Stimulated activated CD4-positive, alpha-beta T cell treated with anti-CD3 and anti-CD28 coated beads, TNF-alpha, amount 100 ng/mL, for 4 hours (primary cell): ENCODE measurements at places on chromosomes 3 and 15.
A peak's percentile ranks its signal among the peaks of the same experiment; 100 is the strongest.

DNA sequence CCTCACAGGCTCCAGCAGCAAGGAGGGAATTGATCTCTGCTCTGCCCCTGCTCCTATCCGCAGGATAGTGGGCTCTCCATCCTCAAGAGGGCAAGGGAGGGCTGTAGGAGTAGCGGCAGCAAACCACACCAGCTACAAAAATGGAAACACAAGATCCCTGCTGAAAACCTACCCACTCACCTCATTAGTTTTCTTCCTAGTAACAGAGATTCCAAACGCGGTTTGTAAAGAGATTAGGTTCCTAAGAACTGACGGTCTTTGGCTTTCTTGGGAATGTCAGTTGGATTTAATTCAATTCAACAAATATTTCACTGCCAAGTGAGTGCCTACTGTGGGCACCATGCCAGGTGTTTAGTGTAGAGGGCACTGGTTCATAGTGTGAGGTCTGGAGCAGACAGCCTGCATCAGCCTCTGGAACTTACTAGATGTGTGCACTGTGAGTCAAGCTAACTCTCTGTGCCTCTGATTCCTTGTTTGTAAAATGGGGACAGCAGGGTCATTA is 84.7 kb downstream of the MRPL46 start:
- no peak for DNase-seq

DNA sequence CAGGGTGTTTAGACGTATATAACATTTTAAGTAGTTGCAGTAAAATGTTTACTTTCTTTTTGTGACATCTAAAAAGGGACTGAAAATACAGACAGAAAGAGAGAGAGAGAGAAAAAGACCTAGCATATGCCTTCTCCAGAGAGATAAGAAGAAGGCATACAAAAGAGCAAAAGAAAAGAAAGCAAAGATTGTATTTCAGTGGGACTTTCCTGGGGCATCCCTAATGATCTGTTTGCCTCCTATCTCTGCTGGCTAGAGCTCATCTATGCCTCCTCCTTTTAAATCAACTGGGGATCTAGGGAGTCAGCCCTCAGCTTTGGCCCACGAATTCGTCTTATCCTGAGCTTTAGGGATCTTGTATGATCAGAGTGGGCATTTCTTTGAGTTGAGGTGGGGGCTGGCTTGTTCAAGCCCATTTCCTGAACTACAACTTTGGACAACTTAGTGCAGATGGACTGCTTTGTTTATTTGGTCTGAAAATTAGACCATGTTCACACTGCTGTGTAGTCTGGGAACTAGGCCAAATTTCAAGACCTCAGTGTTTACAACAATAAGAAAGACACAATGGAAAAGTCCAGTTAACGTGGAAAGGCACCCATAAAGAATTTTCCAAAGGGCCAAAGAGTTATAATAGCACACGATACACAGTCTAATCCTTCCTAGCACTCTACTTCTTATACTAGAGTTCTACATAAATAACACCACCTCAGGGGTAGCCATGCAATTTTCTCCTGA is 61.0 kb downstream of the ATP8B4 start:
- no peak for DNase-seq

- no peak for DNase-seq
Observed at GRCh38 chr3:183013856-183014255, 33.5 kb upstream of the DCUN1D1 start.

- no peak for DNase-seq
Observed at GRCh38 chr3:172115787-172116186, 76.4 kb downstream of the FNDC3B start.

- DNase-seq, result no peak
Observed at GRCh38 chr15:51094606-51095569, at the start of gene TNFAIP8L3. Gene TNFAIP8L3, minus strand, starts transcription at chr15:51094906. Its CDS starts 311 bp downstream, at chr15:51094595.

- DNase-seq, result no peak
Observed at GRCh38 chr15:74010929-74011540, 16.5 kb downstream of the PML start.

GRCh38 chr3:122263974-122264588 is 61.0 kb upstream of the CSTA start:
- DNase-seq, result no peak

DNA sequence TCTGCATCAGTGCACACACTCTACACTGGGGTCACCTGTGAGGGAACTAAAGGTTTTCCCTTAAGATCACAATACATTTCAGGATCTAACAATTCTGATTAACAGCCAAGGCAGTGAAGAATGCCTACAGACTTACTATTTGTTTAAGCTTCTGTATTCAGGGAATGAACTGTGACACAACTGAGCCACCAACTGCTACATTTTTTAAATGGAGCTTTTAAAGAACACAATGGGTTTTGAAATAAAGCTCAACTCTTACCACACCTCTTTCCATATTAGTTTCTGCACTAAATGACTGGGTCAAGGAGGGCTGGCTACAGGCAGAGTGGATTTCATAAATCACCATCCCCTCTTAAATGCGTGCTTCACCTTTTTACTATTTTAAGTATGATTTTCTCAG is 100.2 kb downstream of the TMCC1 start:
- DNase-seq, result no peak

DNA sequence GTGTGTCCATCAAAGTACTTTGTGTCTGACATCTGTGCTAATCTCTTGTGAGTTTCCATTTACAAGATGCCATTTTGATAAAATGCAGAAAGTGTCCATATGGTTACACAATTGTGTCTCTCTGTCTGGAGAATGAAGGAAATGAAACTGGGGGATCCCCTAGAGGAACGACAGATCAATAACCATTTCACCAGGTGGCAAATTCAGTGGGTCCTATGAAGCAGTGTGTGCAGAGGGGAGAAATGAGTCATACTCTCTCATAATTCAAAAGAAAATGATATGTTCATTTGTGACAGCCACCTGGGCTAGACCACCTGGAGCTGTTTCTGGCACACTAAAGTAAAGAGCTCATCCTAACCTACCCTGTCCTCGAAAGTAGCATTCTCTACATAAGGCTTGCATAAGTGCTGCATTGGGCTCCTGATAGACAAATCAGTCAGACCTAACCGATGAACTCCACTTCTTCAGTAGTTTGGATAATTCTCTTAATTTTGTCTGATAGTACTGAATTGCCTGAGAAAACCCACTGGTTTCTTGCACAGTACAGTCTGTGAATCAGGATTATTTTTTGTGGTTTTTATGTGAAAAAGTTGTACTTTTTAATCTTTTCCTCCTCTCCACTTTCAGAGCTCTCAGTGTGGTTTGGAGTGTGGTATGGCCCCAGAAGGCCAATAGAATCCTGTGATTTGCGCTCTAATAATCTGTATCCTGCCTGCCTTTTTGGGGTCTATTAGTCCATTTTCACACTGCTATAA is 10.3 kb upstream of the CD47 start:
- DNase-seq, result no peak

- no peak for DNase-seq
Observed at GRCh38 chr15:92705764-92706163, 50.2 kb upstream of the FAM174B start.

DNA sequence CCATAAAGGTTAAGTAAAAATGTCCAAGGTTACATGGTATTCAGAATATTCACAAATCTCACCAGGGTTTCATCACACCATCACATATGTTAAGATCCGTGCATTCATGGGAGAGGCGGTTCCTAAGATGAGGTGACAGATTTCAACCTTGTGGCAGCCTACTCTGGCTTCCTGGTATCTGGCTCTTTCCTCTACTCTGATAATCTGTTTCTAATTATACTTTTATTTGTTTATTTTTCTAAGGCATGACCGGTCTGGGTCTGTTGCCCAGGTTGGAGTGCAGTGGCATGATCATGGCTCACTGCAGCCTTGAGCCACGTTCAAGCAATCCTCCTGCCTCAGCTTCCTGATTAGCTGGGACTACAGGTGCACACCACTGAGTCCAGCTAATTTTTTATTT is 34.4 kb downstream of the RAF1 start:
- no peak for DNase-seq

DNA sequence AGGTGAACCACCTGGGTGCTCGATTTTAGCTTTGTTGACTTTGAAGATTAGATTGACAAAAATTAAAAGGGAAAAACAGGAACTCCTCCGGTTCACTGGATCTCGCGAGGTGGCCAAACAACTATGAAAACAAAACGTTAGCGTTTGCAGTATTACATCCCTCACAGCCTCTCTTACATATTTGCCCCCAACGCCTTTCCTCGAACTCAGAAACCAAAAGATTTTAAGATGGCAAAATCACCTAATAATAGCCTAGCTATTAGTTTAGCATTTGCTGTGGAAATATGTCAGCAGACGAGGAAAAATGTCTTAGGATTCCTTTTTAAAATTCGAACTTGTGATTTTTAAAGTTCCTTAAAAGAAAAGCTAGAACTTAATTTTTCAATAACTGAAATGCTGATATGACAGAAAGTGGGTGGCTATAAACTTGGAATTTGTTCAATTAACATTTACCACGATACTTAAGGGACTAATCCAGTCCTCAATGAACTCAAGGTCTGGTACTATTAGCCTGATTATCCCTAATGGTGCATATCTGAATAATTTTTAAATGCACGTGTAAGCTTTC is 491 bp upstream of the SENP7 start:
- DNase-seq, result no peak

DNA sequence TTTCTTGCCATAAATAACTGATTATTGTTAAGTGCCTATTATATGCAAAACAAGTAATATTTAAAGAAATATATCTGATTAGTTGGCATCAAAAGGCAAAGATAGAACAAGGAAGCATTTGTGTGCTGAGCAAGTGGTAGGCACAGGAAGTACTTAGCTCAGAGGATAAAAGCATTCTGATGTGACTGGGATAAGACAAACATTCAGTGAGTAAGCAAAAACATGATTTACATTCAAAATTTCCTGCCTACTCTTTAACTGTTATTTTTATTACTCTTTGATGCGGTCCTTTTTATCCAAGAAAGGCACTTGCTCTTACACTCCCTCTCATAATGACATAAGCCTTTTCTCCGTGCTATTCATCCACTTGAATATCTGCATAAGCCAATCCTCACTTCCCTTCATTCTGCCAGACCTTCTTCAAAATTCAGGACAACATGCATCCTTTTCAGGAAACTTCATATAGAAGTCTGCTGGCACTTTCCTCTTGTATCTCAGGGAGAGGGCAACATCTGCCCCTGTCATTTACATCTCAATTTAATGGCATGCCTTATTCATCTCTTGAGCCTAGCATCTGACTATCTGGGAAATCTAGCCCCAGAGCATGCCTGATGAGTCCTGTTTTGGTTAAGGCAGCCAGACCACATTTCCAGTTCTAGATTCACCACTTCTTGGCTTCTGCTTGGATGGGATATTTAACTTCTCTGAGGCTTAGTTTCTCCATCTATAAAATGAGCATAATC is 478.2 kb upstream of the ROBO2 start:
- no peak for DNase-seq

GRCh38 chr3:44477312-44478030 is at the start of gene ZNF445:
Gene ZNF445, minus strand, starts transcription at chr3:44477670. Its CDS starts 22,121 bp downstream, at chr3:44455549.
- DNase-seq, result peak; percentile 55

GRCh38 chr3:155248531-155249187 is 44.8 kb downstream of the STRIT1 start:
- DNase-seq, result no peak

- no peak for DNase-seq
Observed at GRCh38 chr3:116425126-116425525, 20.2 kb downstream of the LSAMP start.

DNA sequence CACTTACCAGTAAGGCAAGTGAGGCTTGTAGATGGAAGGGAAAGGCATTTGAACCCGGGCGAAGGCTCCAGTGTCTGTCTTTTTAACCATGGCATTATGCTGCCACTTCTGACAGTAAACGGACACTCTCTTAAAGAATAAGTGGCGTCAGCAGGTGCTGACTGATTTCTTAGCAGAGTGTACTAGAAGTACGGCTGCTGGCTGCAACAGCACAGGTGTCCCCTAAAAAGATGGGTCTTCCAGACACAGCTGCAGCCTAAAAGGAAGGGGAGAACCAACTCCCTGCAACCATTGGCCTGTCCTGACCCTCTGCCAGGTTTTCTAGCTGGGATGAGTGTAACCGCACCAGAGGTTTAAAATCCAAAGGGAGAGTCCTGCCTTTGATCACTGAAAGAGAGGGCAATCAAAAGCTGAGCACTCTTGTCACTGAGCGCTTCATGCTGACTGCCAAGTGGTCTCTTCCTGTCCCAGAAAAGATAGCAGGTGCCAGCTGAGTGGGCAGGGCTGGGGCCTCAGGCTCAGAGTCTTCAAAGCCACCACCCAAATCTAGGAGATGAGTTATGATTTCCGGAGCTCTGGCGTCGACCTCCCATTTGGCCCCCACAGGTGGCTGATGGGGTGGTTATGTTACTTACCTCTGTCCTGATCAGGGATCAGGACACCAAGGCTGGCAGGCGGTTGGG is 255.8 kb downstream of the SLCO3A1 start:
- no peak for DNase-seq

GRCh38 chr3:111802163-111802625 is 56.9 kb upstream of the PHLDB2 start:
- DNase-seq, result no peak

DNA sequence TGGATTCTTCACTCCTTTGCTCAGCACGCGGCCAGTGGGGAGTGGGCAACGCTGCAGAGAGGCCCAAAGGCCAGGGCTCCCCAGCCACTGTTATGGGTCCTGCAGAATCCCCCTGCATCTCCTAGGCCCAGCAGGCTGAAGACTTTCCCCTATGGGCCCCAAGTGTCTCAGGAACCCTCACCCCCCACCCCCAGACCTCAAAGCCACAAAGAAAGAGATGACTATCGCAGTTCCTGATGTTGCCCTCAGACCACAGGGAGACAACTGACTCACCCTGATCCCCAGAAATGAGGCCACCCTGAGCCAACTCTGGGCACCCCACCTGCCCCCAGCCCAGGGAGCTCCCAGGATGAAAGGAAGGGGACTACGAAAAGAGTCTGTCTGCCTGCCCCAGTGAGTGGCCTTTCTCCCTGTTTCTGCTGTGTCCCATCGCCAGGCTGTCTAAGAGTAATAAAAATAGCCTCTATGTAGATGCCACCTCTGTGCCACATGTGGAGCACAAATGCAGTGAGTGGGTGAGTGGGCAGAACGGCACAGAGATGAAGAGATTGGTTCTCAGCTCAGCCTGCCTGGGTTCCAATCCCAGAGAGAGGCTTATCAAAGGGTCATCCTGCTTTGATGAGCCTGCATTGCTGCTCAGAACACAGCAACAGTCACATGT is 283.0 kb downstream of the UACA start:
- DNase-seq, result no peak

DNA sequence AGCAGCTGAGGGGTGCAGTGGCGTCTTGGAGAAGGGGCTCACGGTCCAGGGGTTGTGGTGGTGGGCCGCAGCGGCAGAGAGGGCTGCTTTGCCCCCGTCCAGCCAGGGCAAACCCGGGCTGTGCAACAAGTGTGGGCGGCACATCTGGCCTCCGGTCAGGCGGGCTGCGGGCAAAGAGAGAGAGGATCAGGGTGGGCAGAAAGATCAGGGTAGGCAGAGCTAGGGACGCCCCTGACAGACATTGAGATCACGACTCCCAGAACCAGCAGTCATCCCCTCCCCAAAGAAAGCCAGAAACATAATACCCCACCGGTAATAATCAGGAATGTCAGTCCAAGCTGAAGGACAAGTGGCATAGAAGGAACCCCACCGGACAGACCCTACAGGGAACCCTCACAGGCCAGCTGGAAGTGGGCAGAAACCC is 6.8 kb downstream of the GATA2 start:
- DNase-seq, result no peak

DNA sequence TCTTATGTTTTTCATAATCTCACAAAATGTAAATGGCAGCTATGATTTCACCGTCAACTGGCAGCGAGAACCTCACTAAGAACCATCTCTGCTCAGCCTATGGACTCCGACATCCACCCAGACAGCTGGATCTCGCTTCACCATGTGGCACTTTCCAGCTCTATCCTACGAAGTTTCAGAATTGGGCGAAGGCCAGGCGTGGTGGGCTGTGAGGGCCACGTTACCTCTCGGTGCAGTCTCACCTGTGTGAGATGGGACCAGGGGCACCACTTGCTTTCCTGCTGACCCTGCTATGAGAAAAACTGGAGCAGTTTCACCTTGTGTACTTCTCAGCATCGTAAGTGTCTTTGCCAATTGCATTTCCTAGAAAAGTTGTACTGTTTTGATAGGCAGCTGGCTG is 32.3 kb downstream of the CHDH start:
- no peak for DNase-seq
